ENCODE measurements at places on chromosomes 3 and 15.

GRCh38 chr15:80982205-80982604 lies 7.4 kb downstream of the MESD start:
- no peak for DNase-seq

GRCh38 chr3:157238457-157238856 lies 78.5 kb upstream of the CCNL1 start:
- no peak for DNase-seq

DNA sequence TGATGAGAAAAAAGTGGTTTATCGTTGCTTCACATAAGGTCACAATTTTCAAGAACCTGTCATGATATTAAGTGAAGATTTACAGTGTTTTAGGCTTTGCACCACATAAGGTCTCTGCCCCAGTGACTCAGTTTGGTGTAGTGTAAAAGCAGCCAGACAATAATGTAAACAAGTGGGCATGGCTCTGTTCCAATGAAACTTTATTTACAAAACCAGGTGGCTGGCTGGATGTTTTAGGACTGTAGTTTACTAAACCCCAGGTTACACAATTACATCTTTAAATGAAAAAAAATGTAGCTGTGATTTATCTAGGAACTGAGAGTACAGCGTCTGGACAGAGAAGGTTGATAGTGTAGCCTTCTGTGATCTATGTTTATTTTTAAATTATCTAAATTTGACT lies 9.7 kb upstream of the FBXL22 start:
- DNase-seq, result peak; percentile 58

GRCh38 chr15:25172691-25173090 lies 217.9 kb downstream of the SNRPN start:
- DNase-seq, result no peak

Measured in RPMI7951 (cell line).